Stimulated activated CD4-positive, alpha-beta T cell treated with anti-CD3 and anti-CD28 coated beads, Interleukin-1b, Interleukin-23, amount 100 ng/mL, for 1 hour (primary cell): ENCODE measurements at places on chromosomes 2 and 18.

- no peak for DNase-seq
These were observed 52.4 kb downstream of the GPR39 start for GRCh38 chr2:132468821-132469675.

DNA sequence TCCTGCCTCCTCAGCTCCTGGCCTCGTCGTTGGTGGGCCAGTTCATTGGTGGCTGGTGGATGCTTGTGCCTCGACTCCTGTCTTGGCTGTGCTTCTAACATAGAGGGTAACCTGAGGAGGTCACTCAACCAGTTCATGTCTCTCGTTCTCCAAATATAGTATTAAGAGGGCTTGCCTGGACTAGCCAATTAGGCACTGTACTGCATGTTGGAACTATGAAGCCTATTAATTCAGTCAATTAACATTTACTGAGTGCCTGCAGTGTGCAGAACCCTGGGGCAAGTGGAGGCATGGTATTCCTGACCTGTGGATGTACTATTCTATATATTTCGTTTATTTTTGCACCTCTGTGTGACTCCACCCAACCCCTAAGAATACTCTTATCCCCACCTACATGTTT is 89.9 kb upstream of the PELI1 start:
- no peak for DNase-seq

DNA sequence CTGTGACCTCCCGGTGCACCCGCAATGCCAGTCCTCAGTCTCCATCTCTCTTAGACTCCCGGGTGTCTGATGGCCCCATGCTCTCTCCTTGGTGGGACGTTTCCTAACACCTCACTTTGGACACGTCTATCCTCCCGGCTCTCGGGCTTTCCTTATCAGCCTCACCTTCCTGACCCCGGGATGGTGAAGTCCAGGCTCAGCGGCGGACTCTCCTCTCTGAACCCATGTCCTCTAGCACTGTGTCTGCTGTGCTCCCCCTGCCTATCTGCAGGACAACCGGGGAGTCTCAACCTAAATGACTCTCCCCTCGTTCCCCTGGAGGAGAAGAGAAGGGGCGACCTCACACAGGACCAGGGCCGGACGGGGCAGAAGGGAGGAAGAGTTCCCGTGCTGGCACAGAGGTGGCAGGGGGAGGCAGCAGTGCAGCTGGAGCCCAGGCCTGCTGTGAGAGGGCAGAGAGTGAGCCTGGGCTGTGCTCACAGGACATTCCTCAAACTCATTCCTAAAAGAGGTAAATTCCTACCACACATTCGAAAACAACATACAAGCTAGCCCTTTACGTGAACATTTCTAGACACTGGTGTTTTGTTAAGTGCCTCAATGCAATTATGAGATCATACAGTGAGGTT is 41.9 kb downstream of the MBP start:
- DNase-seq: no peak

DNA sequence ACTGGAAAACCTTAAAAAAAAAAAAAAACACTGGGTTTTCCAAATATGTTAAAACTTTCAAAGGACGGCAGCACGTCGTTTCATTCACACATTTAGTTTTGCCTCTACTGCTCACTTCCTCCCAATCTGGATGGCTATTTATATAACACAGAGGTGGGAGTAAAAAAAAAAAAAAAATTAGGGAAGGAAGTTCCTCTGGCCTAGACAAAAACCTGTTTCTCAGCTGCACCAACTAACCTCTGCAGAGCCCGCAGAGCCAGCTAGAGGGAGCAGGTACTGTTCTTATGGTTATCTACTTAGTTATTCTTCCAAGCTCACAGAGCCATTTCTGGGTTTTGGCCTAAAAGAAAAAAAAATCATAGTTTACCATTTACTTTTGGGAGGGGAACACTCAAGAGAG is 28.1 kb downstream of the SLC1A4 start:
- DNase-seq: no peak

DNA sequence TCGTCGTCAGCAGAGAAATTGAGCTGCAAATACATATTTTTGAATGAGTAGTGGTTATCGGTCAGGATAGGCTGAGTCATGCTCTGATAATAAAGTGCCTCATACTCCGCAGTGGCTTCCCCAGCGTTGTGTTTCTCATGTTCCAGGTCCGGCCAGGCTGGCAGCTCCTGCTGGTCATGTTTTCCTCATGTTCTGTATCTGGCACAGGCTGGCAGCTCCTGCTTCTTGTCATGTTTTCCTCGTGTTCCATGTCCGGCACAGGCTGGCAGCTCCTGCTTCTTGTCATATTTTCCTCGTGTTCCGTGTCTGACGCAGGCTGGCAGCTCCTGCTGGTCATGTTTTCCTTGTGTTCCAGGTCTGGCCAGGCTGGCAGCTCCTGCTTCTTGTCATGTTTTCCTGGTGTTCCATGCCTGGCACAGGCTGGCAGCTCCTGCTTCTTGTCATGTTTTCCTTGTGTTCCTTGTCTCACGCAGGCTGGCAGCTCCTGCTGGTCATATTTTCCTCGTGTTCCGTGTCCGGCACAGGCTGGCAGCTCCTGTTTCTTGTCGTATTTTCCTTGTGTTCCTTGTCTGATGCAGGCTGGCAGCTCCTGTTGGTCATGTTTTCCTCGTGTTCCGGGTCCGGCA is 148.9 kb downstream of the ATP9B start:
- DNase-seq: no peak

DNA sequence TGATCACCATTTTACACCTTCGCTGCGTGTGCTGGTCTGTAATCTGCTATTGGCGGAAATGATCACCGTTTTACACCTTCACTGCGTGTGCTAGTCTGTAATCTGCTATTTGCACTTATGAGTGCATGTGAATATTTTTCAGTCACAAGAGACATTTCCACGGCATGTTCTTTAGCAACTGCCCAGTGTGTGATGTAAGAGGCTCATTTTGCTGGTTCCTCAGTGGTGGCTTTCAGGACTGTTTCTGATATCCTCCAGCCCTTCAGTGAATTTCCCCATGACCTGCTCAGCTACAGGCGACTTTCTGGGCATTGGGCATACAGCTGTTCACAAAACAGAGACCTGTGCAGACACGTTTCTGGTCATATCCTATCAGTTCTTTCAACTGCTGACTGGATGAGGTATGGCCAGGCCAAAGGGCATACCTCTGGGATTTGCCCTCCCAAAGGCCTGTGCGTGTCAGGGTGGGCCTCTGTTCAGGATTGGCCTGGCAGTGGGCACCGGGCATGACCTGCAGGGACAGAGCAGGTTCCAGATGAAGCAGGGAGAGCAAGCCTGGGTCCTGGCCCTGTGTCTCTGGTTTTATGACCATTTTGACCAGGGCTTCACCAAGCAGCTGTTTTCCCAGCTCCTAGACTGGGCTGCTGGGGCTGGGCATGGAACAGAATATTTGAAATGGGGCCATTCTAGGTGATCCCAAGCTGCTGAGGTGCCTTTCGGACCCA is 521 bp upstream of the PROM2 start:
- DNase-seq: no peak

- DNase-seq: no peak
These were observed 41.6 kb downstream of the TBC1D8 start for GRCh38 chr2:101109451-101110118.

DNA sequence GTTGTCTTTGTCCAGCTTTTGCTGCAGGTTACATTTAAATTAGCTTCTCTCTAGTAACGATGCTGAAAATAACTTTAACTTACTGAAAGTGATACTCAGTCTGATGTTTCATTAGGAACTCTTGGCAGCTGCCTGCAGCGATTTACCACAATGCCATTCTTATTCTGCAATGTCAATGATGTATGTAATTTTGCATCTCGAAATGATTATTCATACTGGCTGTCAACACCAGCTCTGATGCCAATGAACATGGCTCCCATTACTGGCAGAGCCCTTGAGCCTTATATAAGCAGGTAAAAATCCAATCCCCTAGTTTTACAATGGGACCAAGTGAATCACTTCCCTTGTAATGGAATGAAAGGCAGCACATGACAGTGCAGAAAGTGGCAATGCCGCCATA is 16.3 kb upstream of the MFF start:
- DNase-seq: no peak

DNA sequence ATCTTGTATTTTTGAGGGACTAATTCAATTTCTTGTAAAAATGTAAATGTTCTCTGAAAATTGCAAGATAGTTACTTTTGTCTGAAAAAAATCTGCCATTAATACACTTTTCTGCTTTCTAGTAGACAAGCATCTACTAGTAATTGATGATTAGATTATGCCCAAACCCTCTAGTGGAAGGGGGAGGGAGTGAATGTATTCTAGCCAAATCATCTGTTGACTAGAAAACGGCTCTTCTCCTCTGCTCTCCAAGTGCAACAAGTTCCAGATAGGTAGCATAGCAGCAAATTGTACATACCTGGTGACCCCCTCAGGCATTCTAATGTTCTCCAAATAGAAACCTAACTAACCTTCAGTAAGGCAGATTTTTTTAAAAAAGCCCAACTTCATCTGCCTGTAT is 58.6 kb downstream of the RELCH start:
- no peak for DNase-seq

GRCh38 chr2:96359310-96359709 is 23.7 kb downstream of the NCAPH start:
- no peak for DNase-seq

- DNase-seq: no peak
These were observed 557.7 kb upstream of the CHAC2 start for GRCh38 chr2:53209679-53210458.

GRCh38 chr18:10381951-10382350 is 72.5 kb upstream of the APCDD1 start:
- DNase-seq: no peak

DNA sequence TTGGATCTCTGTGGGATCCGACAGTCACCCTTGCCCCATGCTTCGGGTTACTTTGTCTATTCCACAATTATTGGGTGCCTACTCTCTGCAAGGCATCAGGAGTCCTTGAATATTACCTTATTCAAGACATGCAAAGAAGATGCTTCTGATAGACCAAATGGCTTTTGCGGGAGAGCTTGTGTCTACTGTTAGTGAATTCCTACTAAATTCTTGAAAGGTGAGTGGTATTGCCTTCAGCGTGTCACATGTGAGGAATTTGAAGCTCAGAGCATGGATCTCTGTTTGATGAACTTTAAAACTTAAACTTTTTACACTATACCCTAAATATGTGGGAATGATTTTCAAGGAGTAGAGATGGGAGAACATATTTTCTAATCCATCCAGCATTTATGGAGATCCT is 184.4 kb downstream of the LTBP1 start:
- DNase-seq: no peak

GRCh38 chr2:137291836-137292570 is 526.7 kb downstream of the THSD7B start:
- no peak for DNase-seq

DNA sequence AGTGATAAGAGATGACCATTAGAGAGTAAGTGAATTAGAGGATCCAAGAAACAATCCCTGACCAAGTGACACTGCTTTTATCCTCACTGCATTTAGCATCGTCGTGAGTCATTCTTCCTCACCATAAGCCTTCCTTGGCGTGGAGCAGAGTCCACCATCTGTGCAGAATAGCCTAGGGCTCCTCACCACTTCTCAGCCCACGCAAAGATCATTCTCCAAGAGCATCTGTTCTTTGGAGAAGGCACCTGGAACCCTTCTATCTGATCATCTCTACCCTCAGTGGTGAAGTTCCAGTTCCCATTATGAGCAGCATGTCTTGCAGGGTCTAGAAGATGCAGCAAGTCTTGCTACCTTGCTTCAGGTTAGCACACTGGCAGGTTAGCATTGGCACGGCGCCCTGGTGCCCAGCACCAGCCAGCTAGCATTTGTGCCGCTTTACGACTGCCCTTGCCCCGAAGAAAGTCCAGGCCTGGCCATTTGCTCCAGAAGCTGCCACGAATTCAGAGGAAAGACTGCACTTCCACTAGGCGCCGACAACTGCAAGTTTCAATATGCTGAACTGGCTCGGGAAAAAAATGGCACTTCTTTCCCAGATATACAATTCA is 225.8 kb downstream of the TTC32 start:
- no peak for DNase-seq

- no peak for DNase-seq
These were observed 30.1 kb downstream of the INO80C start for GRCh38 chr18:35467624-35468016.

GRCh38 chr2:151260573-151261230 is 961 bp downstream of the RBM43 start:
- DNase-seq: no peak

DNA sequence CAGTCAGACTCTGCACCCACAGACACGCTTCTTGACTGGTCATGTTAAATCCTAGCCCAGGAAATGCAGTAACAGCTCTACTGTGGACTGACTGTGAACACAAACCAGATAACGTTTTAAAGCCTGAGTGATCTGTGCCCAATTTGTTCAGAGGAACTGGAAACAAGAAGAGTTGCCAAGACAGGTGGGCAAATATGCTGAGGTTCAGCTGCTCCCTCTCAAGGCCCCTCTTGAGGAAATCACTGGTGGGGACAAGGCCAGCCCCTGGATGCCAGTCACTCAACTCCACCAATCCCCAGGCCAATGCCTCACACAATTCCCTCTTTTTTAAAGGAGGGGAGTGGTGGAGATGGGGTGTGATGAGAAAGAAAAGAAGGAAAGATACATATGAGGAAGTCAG is 261.2 kb downstream of the ALK start:
- DNase-seq: no peak

GRCh38 chr2:218806346-218806978 is 24.5 kb downstream of the CYP27A1 start:
- DNase-seq: no peak

DNA sequence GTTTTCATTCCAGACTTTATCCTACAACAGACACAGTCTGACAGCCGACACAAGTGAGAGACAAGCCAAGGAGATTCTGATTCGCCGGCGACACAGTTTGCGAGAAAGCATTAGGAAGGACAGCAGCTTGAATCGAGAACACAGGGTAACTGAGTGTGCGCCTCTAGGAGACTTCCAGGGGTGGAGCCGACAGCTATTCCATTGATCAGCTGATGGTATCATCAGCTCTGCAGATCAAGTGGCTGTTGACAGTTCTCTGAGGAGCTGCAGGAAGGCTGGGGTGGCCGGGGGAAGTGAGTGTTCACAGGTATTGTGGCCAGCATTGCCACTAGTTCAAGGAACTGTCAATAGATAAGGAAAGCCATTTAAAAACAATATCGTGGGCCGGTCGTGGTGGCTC is 57.3 kb upstream of the TMEM182 start:
- no peak for DNase-seq

- DNase-seq: no peak
These were observed 4.2 kb upstream of the UPP2 start for GRCh38 chr2:158097481-158097880.

DNA sequence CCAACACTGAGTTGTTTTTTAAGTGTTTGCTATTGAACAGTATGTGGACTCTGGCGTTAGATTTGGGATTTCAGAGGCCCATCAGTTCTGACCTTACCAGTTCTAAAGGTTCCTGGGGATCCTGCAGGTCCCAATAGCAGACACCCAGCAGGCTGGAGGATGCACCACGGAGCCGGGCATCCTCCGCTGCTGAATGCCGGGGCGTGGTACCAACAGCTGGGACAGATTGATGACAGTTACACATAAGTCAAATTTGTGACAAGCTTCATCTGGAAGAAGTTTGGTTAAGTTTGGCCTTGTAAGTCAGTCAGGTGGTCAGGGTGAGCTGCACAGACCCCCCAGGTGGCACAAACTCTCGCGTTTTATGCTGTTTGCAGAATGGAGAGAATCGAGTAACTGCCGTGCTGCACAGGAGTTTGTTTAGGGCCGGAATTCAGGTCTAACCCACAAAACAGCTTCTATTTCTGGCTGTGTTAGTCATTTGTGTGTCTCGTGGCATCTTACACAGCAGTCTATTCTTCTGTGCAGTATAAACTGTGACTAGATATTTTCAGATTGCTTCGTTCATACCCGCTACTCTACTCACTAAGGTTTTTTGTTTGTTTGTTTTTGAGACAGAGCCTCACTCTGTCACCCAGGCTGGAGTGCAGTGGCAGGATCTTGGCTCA is 19.2 kb downstream of the CTDP1 start:
- no peak for DNase-seq

GRCh38 chr2:101231937-101232730 is 20.6 kb upstream of the CNOT11 start:
- DNase-seq: no peak
